Upper lobe of right lung (tissue), 1 donor: ENCODE measurements at places on chromosomes 3 and 15. TPM values are rescaled to one million over a fixed set of nuclear protein-coding genes. Genes with fewer than 3 reads are reported as not detected.

DNA sequence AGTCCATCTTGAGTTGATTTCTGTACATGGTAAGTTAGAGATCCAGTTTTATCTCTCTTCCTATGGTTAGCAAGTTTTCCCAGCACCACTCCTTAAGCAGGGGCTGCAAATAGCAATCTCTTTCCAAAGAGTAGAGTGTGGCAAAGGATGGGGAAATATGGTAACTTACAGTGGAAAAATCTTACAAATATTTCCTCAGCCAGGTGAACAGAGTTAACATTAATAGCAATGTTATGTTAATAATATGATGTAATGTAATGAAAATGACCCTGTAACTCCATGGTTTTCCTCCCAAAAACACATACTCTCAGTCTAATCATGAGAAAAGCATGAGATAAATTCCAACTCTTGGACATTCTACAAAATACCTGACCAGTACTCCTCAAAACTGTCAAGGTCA, 30.4 kb downstream of the FSIP1 start:
- H3K36me3 ChIP-seq: no peaks in the 10 kb centered on the region
- no peak for DNase-seq
- H3K27ac ChIP-seq: no peak overlapping the region
- no peak overlapping the region for H3K4me3 ChIP-seq

DNA sequence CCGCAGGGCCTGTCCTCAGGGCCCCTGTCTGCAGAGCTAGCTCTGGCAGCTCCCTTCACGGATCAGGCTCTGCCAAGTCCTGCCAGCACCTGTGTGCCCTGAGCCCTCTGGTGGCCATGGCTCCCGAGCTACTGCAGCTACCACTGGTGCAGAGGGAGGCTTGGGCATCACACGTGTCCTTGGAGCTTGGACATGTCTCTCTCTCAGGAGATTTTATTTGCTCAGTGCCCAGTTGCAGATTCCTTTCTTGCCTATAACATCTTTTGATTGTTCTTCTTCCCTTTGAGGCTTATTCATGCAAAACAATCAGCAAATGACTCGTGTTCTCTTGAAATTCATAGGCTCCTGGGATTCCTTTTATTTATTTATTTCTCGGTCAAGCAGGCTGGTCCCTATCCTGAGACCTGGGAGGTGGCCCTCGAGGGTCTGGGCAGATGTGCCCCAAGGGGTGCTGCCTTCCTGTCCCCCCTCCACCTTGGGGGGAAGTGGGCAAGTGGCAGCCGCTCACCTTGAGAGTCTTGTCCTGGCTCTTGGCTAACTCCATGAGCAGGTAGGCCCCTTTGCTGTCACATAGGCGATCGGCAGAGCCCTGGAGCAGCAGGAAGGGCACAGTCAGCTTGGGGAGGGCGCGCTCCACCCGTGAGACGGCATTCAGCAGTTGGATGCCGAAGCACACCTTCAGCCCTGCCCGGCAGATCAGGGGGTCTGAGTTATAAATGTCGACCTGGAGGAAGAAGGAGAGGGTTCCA, 21.9 kb downstream of the ABTB1 start:
- DNase-seq: peak; percentile 69
- peaks cover 24% of the 10 kb centered on the region for H3K36me3 ChIP-seq
- H3K27ac ChIP-seq: no peak overlapping the region
- no peak overlapping the region for H3K4me3 ChIP-seq
- peaks cover 49% of the 10 kb centered on the region for H3K4me1 ChIP-seq

The SPTSSB gene
- not detected for total RNA-seq

The LDHAL6B gene
- total RNA-seq: not detected

DNA sequence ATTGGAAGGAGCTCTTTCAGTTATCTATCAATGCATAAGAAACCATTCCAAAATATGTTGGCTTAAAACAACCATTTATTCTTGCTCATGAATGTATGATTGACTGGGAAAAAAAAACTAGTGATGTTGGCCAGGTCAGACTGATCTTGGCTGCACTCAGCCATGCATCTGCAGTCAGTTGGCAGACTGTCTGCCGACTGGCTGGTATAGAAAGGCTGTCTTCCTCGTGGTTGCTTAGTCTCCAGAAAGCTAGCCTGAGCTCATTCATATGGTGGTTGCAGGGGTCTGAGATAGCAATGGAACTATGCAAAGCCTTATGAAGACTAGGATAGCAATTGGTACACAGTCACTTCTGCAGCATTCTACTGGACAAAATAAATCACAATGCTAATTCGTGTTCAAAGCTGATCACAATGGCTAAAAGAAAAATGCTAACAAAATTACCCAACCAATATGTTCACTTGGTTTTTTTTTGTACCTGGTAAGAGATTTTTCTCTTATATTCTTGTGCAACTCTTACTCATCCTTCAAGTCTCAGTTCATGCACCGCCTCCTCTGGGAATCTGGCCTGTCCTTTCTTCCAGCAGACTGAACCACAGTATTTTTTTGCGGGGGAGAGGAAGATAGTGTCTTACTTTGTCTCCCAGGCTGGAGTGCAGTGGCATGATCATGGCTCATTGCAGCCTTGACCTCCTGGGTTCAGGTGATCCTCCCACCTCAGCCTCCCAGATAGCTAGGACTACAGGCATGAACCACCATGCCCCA, 126.8 kb downstream of the KCNAB1 start:
- H3K4me1 ChIP-seq: no peaks in the 10 kb centered on the region
- no peaks in the 10 kb centered on the region for H3K36me3 ChIP-seq
- H3K27me3 ChIP-seq: no peaks in the 10 kb centered on the region
- H3K4me3 ChIP-seq: no peak overlapping the region
- H3K27ac ChIP-seq: no peak overlapping the region
- no peak for DNase-seq

GRCh38 chr15:51198701-51199232, 104.1 kb upstream of the TNFAIP8L3 start:
- no peak overlapping the region for H3K4me3 ChIP-seq
- no peak overlapping the region for H3K27ac ChIP-seq
- DNase-seq: no peak
- H3K36me3 ChIP-seq: no peaks in the 10 kb centered on the region
- no peaks in the 10 kb centered on the region for H3K4me1 ChIP-seq

- H3K4me3 ChIP-seq: no peak overlapping the region
- DNase-seq: no peak
- H3K27ac ChIP-seq: no peak overlapping the region
- no peaks in the 10 kb centered on the region for H3K36me3 ChIP-seq
- H3K4me1 ChIP-seq: peaks cover 7% of the 10 kb centered on the region
Measured at GRCh38 chr3:44023961-44024593, 217.6 kb upstream of the TOPAZ1 start.

- no peaks in the 10 kb centered on the region for H3K36me3 ChIP-seq
- no peak overlapping the region for H3K4me3 ChIP-seq
- H3K4me1 ChIP-seq: no peaks in the 10 kb centered on the region
Measured at GRCh38 chr15:38690719-38691332, 126.2 kb upstream of the RASGRP1 start.

DNA sequence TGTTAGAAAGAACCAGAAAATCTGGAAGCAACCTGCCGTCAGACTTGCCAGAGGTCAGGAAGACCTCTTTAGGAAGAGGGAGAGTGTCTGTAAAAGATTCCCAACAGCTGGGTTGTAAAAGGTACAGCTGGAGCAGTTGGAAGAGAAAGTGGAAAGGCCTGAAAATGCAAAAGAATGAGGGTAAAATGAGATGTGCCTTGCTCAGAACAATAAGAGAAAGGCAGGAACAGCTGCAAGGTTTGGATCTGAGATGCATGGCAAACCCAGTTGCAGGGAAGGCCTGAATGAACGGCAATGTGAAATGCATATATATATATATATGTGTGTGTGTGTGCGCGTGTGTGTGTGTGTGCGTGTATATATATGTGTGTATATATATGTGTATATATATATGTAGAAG, 88.1 kb downstream of the ZIC1 start:
- no peaks in the 10 kb centered on the region for H3K27me3 ChIP-seq
- DNase-seq: no peak
- no peaks in the 10 kb centered on the region for H3K4me1 ChIP-seq
- no peak overlapping the region for H3K27ac ChIP-seq

GRCh38 chr3:113058188-113058587, 67.4 kb downstream of the GTPBP8 start:
- no peak overlapping the region for H3K4me3 ChIP-seq
- no peaks in the 10 kb centered on the region for H3K36me3 ChIP-seq
- H3K27ac ChIP-seq: no peak overlapping the region
- no peak for DNase-seq
- peaks cover 7% of the 10 kb centered on the region for H3K4me1 ChIP-seq
- no peaks in the 10 kb centered on the region for H3K27me3 ChIP-seq

- DNase-seq: no peak
- H3K27me3 ChIP-seq: no peaks in the 10 kb centered on the region
- H3K4me3 ChIP-seq: no peak overlapping the region
- no peaks in the 10 kb centered on the region for H3K36me3 ChIP-seq
- H3K27ac ChIP-seq: no peak overlapping the region
- H3K4me1 ChIP-seq: no peaks in the 10 kb centered on the region
Measured at GRCh38 chr3:139307072-139307491, 36.7 kb upstream of the MRPS22 start.

DNA sequence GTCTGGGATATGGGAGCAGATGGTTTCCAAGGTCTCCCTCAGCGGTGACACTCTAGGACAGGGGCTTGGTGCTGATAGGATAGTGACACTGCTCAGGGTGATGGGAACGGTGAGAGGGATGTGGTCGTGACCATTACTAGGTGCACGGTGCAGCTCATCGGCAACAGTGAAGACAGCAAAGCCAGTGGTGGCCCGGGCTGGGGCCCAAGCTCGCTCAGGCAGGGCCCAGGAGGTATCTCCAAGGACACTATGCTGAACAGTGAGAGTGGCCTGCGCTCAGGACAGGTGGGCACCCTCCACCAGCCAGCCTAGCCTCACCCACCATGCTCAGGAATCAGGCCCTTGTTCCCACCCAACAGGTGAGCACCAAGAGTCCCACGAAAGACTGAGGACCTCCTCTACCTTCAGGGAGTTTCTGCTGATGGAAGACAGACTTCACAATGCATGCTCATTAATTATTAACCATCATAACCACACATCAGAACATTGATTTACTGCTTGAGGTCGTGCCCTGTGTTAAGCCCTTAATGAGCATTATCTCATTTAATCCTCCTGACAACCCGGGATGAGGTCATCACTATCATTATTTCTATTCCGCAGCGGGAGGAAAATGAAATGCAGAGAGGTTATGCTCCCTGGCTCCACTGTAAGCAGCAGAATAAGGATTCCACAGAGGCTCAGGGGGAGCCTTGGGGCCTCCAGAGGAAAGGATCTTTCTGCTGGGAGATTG, 269.4 kb downstream of the UACA start:
- no peaks in the 10 kb centered on the region for H3K27me3 ChIP-seq
- H3K36me3 ChIP-seq: no peaks in the 10 kb centered on the region
- no peak overlapping the region for H3K27ac ChIP-seq
- no peak overlapping the region for H3K4me3 ChIP-seq
- H3K4me1 ChIP-seq: peaks cover 21% of the 10 kb centered on the region

- no peak for DNase-seq
- no peaks in the 10 kb centered on the region for H3K36me3 ChIP-seq
Measured at GRCh38 chr3:124520970-124521369, 209.3 kb upstream of the UMPS start.

- H3K27ac ChIP-seq: no peak overlapping the region
- H3K4me3 ChIP-seq: no peak overlapping the region
- H3K36me3 ChIP-seq: no peaks in the 10 kb centered on the region
Measured at GRCh38 chr15:99955532-99955931, 222.3 kb upstream of the LYSMD4 start.

DNA sequence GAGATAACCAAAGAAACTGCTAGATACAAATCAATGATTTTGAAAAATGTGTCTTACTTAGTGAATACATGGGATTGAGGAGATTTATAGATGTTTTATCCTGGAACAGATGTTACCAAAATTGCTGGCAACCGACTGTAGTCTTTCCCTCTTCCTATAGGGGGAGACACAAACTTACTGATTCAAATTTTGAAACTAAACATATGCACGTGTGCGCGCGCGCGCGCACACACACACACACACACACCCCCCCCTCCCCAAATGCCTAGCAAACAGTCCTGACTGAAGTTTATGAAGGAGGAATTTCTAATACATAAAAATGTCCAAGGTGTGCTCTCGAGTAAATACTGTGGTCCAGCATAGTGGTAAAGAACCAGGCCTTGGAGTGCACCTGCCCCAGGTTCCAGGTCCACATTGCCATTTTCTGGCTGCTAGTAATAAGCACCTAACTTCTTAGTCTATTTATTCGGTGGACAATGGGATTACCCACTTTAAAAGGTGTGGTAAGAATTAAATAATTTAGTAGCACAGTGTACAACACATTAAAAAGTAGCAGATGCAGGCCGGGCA, 18.5 kb upstream of the C3orf62 start:
- H3K36me3 ChIP-seq: peaks cover 94% of the 10 kb centered on the region
- peaks cover 22% of the 10 kb centered on the region for H3K4me1 ChIP-seq
- DNase-seq: no peak
- H3K27me3 ChIP-seq: no peaks in the 10 kb centered on the region

GRCh38 chr15:37682304-37682703, 252.1 kb upstream of the TMCO5A start:
- no peak overlapping the region for H3K4me3 ChIP-seq
- H3K4me1 ChIP-seq: no peaks in the 10 kb centered on the region
- no peaks in the 10 kb centered on the region for H3K36me3 ChIP-seq
- no peak overlapping the region for H3K27ac ChIP-seq

The TRPM1 gene
- total RNA-seq: not detected

- no peaks in the 10 kb centered on the region for H3K27me3 ChIP-seq
- H3K27ac ChIP-seq: no peak overlapping the region
- DNase-seq: peak; percentile 47
Measured at GRCh38 chr3:128910006-128910405, 30.6 kb downstream of the ACAD9 start.

The SPINT1 gene
- 96.8 TPM for total RNA-seq

GRCh38 chr3:108779496-108779895, 22.3 kb upstream of the RETNLB start:
- no peak overlapping the region for H3K4me3 ChIP-seq
- no peak for DNase-seq
- no peaks in the 10 kb centered on the region for H3K27me3 ChIP-seq
- H3K36me3 ChIP-seq: no peaks in the 10 kb centered on the region

The FANCD2OS gene
- not detected for total RNA-seq

- H3K27ac ChIP-seq: peak overlapping the region; percentile 27
- no peak for DNase-seq
- no peaks in the 10 kb centered on the region for H3K4me1 ChIP-seq
- no peaks in the 10 kb centered on the region for H3K36me3 ChIP-seq
- H3K27me3 ChIP-seq: no peaks in the 10 kb centered on the region
Measured at GRCh38 chr3:191263365-191263764, 64.3 kb downstream of the OSTN start.

GRCh38 chr15:75517233-75517632, 61.9 kb downstream of the PTPN9 start:
- H3K27ac ChIP-seq: no peak overlapping the region
- H3K4me3 ChIP-seq: no peak overlapping the region
- peaks cover 86% of the 10 kb centered on the region for H3K36me3 ChIP-seq
- no peaks in the 10 kb centered on the region for H3K27me3 ChIP-seq

- no peak overlapping the region for H3K27ac ChIP-seq
- DNase-seq: no peak
- no peaks in the 10 kb centered on the region for H3K4me1 ChIP-seq
- no peaks in the 10 kb centered on the region for H3K27me3 ChIP-seq
- no peaks in the 10 kb centered on the region for H3K36me3 ChIP-seq
Measured at GRCh38 chr3:132964266-132964665, 73.9 kb upstream of the TMEM108 start.

The APBA2 gene
- total RNA-seq: 4.2 TPM
